Jurkat, Clone E6-1 (cell line): ENCODE measurements at places on chromosomes 3 and 15.
A peak's percentile ranks its signal among the peaks of the same experiment; 100 is the strongest.

- no peak for DNase-seq
Measured at GRCh38 chr15:33701304-33701696, 267.0 kb upstream of the CHRM5 start.

GRCh38 chr3:62566022-62566557, 192.7 kb upstream of the FEZF2 start:
- no peak for DNase-seq

DNA sequence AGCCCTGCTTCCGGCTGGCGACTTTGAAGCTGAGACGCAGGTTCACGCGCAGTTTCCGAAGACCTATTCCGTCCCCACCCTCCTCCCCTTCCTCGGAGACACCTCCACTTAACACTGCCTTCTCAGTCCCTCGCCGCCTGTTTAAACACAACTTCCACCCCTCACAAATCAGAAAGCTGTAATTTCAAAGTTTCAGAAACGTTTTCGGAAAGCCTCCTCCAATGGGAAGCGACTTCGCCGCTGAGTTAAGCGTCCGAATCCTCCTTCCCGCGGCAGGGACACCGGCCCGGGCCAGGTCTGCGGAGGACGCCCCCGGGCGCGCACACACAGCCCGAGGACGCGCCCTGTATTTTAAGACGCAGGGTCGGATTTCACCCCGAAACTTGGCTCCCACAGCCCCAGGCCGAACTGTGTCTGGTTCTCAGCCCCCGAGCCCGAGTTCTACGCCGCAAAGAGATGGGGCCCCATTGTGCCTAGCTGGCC, 559 bp upstream of the LRRN1 start:
- peak; percentile 60 for DNase-seq

GRCh38 chr15:82556315-82557035, 16.2 kb upstream of the RPS17 start:
- no peak for DNase-seq

DNA sequence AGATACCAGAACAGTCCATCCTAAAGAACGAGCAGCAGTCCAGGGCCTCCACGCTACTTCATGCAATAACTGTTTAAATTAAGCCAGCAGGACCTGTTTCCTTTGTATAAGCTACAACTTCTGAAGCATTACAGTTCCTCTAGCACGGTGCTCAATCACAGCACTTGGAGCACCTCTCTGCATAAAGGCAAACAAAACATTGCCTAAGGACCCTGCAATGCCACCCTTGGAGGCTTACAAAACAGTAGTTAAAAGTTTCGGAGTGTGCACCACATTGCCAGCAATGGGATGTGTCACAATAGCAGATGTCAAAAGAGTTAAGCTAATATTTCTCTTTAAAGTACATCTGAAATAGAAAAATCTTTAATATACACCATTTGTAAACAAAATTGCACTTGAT, 2.6 kb upstream of the VPS39 start:
- no peak for DNase-seq

DNA sequence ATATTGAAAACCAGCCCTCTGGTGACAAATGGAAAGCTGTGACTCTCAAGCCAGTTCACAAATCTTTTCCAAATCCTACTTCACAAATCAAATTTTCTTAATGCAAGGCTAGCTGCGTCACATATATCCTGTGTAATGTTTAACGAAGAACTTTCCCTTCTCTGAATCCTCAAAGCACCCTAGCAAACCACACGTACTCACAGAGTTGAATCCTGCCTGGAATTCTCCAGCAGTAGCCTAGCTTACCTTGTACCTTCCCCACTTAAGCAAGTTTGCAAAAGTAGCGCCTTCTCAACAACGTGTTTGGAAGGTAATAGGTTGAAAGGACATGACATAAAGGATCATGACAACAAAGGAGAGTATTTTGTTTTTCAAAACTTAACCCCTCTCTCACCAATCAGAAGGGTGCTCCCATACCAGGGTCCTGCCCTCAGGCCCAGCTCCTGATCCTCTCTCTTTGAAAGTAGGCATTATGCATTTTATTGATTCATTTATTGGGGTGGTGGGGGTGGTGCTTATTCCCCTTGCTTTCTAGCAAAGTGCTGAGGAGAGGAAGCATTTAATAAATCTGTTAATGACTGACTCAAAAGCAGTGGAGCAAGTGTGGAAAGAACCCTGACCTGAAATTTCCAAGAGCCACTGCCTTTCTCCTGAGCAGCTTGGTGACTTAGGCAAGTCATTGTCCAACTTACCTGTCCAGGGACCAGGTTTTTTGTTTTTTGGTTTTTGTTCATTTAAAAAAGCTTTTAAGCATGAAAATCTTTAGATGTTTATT, 531.6 kb downstream of the MECOM start:
- no peak for DNase-seq

GRCh38 chr15:31042751-31043150, 51.3 kb upstream of the MTMR10 start:
- no peak for DNase-seq

DNA sequence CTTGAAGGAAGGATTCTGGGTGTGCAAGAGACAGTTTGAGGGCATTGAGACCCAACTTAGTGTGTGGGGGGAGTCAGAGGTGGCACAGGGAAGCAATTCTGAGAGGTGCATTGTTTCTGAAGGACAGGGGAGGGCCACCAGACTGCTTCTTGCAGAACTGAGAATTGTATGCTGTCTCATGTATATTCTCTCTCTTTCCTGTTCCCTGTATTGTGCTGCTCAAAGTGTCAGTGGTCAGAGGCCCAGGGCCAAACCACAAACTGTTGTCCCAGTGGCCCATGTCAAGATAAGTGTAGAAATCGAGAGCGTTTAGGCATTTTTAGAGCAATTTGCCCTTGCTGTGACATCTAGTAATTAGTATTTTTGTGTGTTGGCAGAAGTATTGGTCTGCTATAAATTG, 567.1 kb downstream of the EDEM1 start:
- DNase-seq = no peak

DNA sequence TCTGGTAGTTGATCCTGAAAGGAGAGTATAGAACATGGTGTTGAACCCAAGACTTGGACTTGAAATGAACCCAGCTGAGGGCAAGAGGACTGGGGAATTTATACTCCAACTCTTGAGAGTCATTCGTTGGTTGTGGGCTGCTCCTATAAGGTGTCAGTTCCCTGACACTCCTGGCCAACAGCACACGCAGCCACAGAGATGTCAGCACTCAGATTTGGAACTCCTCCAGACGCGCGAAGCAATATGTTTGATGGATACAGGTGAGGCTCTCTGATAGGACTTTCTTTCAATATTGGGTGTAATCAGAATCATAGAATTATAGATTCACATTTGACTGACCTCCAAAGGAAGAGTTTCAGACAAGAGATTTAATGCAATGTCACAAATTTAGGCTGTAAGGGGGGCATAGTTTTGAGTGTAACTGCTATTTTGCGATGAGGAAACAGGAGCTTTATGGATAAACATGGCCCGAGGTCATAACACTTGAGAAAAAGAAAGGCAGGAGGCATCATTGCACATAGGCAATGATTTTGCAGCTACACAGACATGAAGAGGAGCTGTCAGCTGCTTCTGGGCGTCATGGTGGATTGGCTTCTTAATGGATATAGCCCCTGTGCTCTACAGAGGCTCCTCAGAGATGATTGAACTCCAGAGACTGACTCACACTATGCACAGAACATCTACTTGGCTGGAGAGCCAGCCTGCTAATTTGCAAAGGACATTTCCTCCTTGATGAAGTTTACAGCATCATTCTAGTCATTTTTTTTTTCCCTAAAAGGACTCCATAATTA, 569.2 kb upstream of the RGMA start:
- DNase-seq = no peak

DNA sequence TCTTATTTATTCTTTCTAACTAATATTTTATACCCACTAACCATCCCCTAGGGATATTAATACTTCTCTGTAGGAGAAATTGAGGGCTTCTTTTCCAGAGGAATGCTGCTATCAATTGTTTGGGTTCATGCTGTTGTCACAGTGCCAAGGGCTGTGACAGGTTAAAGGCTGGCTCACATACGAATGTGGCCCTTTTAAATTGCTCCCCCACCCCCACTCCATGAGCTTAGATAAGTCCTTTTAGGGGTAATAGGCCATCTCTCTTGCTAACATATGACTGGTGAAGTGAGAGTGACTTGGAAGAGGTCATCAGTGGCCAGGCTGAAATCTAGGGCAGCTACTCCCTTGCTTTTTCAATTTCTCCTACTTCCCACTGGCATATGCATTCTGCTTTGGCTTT, 121.9 kb upstream of the DPH6 start:
- no peak for DNase-seq

DNA sequence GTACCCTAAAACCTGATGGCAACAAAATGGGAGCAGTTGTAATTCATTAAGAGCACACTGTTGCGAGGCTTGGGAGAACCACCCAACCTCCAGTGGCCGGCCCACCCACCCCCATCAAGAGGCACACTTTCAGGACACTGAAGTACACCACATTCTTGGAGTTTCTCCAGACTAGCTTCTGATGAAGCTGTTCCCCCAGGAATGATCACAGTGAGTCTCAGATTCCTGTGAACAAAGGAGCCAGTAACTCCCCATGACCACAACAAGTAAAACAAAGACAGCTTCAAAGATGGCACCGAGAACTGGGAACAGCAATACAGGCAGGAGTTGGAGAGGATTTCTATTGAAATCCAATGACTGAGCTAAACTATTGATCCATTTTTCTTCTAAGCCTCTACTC, 126.0 kb downstream of the ST8SIA2 start:
- DNase-seq = no peak

DNA sequence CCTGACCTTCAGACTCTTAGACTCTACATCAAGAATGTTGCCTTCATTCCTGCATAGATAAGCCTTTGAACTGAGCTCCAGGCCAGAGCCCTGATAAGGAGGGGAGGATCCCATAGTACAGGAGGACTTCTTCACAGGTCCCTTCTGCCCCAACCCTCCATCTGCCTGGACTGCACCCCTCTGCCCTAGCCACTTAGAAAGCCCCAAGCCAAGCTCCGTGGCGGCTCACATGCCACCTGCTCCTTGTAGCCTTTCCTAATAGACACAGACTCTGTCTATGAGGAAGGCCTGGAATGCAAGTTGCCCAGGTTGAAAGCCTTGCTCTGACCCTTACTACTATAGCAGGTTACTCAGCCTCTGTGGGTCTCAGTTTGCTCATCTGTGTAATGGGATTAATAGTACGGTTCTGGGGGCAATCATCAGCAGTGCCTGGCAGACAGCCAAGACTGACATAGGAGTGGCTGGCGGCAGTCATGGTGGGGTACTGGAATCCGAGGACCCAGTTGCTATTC, 11.6 kb downstream of the PCSK6 start:
- DNase-seq = no peak

DNA sequence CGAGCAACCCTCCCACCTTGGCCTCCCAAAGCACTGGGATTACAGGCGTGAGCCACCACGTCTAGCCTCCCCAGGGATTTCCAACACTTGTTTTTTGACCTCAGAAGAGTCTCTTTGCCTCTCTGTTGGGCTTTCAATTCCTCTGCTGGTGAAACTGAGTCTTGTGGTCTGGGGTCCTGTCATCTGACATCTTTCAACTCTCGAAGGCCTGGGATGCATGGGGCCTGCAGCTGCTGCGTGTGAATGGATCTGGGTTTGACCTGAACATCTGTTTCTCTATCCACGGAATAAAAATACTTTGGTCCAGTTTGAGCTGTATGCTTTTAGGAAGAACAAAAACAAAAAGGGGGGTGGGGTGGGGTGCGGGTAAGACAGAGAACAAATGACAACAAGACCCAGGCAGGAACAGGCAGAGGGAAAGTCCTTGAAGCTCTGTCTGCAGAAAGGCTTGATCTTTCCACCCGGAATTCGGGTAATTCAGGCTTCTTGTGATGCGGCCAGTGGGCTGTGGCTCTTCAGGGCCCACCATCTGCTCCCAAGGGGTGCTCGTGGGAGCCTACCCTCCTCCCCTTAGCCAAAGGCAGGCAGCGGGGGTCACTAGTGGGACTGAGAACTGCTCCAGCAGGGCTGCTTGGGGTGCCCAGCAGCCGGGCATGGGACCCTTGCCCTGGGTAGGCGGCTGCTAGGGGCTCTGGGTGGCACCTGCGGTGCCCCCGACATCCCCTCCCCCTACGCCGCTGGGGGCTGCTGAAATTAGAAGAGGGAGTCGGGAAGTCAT, 71.5 kb downstream of the SLC12A8 start:
- DNase-seq = peak; percentile 19

GRCh38 chr3:63349583-63350573, 71.8 kb downstream of the SYNPR start:
- DNase-seq = peak; percentile 41
